Activated CD4-positive, alpha-beta memory T cell treated with anti-CD3 and anti-CD28 coated beads, Interleukin-2, amount 10 ng/mL, durations not matched to agents 7 days and 5 days (primary cell): ENCODE measurements at places on chromosomes 5 and 9. TPM values are rescaled to one million over a fixed set of nuclear protein-coding genes. Genes with fewer than 3 reads are reported as not detected.

GRCh38 chr9:109488351-109488750 lies 9.8 kb downstream of the PTPN3 start:
- DNase-seq: no peak

Gene SPINK6
- total RNA-seq: not detected

DNA sequence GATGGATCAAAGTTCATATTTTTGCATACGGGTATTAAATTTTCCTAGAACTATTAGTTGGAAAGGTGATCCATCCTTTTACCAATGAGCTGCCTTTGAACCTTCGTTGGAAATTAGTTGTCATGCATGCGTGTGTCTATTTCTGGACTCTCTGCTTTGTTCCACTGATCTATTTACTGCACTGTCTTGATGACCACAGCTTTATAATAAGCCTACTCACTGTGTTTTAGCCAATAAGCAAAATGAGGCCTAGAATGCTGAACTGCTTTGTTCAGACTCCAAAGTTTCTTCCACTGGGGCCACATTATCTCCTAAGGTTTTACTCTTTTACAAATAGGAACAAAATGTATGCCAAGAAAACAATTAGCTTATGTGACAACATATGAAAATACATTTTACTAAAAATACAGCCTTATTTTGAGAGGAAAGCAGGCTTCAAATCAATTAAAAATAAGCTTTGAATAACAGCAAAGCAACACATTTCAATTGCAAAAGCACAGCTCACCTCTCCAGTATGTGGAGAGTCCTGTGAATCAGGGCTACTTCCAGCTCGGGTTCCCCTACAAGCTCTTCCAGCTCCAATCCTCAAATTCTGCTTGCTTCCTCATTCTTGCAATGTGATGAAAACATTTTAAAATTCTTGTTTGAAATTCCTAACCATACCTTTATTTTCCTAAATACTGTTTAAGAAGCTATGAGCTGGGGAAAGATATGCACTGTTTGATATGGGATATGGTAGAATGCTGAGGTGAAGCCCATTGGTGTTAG lies 72.0 kb downstream of the RETREG1 start:
- DNase-seq: no peak

DNA sequence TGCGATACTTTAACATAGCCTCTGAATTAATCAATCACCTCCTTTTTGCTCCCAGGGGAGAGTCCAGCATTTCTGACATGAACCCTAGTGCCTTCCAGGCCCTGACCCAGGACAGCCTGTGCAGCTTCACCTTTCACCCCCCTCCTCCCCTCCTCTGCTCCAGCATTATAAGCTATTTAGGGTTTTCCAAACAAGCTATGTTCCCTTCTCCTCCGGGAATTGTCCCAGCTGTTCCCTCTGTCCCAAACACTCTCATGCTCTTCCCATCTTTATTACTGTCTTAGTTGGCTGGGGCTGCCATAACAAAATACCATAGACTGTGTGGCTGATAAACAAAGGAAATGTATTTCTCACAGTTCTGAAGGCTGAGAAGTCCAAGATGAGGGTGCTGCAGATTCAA lies 161.5 kb downstream of the EBF1 start:
- no peak for DNase-seq

Gene CIZ1
- 116 TPM for total RNA-seq

DNA sequence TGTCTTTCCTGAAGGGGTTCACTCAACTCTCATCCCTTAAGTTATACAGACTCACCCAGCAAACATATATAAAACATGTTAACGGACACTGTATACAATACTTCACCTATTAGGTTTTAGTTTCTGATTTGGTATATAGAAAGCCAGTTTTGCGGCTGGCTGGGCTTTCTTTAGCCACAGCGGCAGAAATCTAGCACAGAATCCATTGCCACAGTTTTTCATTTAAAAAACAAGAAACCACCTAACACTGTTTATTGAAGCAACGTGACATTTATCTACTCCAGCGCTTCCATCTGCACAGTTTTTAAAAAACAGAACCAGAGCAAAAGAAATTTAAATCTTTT lies 67.3 kb downstream of the SNX30 start:
- DNase-seq: no peak

Gene NUDT2
- total RNA-seq: 35.0 TPM

- no peak for DNase-seq
Observed at GRCh38 chr5:83547161-83547560, 75.6 kb downstream of the VCAN start.

DNA sequence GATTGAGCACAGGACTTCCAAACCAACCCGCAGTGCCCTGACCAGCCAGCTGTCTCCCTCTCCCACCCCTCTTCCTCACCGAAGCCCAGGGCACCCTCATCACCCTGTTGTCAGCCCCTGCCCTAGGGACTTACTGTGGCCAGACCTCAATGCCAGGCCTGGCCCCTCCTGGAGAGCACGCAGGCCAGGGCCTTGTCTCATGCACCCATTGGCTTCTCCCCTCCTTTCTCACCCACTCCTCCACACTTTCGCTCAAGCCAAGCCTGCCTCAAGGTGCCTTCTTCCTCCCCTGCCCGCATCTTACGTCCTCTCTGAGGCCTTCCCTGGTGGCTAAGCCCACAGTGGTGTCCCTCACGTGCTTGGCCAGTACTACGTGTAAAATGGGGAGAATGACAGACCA lies 33.3 kb upstream of the N4BP3 start:
- no peak for DNase-seq

GRCh38 chr5:127814588-127814973 lies 111.4 kb downstream of the CCDC192 start:
- no peak for DNase-seq

DNA sequence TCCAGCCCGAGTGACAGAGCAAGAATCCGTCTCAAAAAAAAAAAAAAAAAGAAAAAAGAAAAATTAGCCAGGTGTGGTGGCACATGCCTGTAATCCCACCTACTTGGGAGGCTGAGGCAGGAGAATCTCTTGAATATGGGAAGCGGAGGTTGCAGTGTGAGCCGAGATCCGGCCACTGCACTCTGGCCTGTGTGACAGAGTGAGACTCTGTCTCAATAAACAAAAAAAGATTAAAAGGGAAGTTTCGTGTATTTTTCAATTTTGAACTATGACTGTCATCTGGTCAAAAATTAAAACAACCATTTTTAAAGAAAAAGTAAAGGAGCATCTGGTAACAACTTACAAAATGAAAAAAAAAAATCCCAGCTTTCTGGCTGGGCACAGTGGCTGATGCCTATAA lies 36.3 kb upstream of the PLIN2 start:
- no peak for DNase-seq

- DNase-seq: no peak
Observed at GRCh38 chr9:129914051-129914450, 78.8 kb downstream of the USP20 start.

Gene CEP78
- 41.8 TPM for total RNA-seq

DNA sequence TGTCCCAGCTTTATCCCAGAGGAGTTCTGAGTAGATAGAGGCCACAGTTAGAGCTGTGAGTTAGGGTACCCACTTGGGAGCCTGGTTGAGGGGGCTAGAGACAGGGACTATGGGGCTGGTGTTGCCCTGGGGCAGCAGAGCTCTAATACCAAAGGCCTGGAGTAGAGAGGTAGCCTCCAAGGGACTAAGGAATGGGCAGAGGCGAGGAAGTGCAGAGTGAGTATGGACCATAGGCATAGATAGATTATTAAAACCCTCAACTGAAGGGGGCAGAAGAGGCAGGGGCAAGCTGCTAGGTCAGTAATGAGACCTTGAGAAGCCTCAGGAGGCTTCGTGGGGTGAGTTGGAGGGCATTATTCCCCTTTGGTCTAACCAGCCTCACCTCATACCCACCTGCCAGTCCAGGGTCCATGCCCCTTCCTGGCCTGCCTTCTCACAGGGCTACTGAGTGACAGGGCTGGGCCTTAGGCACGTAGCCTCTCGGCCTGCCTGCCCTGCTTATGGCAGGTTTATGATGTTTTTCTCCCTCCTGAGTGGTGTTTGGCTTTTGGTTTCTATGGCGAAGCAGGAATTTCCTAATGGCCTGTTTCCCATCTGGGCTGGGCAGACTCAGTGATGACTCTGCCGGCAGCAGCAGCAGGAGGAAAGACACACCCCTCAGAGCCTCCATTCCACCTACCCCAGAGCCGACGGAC lies 8.0 kb downstream of the PDLIM4 start:
- peak; percentile 10 for DNase-seq

Gene PHF24
- not detected for total RNA-seq

DNA sequence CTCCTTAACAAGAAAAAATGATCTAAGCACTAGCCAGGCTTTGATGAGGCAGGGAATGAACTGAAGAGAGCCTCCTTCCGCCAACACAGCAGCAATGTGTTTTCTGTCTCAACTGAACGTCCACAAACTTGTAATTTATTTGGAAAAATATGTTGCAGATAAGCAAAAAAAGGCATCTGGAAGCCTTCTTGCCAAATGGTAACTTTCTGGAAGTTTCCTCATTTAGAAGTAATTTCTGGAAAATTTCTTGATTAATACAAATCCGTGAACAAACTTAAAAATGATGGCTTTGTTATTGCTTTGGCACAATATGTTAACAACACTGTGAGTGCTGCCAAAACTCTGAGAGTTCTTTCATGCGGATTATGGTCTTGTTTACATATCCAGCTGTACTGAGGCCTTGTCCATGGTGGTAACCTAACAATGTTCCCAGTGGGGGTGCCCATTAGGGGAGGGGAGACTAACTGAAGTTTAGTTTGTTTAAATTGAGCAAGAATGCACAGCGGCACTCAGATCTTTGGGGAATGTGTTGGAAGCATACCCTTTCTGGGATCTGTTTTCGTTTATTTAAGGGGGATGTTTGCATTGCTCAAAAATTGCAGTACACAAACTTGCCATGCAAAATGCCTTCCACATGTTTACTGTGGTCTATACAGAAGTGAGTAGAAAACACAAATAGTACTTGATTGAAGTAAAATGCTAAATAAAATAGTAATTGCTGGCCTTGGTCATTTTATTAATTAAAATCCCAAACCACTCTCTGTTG lies 334.7 kb downstream of the NR2F1-AS1 start:
- no peak for DNase-seq

Gene FOXD4L6
- not detected for total RNA-seq

Gene FST
- not detected for total RNA-seq

DNA sequence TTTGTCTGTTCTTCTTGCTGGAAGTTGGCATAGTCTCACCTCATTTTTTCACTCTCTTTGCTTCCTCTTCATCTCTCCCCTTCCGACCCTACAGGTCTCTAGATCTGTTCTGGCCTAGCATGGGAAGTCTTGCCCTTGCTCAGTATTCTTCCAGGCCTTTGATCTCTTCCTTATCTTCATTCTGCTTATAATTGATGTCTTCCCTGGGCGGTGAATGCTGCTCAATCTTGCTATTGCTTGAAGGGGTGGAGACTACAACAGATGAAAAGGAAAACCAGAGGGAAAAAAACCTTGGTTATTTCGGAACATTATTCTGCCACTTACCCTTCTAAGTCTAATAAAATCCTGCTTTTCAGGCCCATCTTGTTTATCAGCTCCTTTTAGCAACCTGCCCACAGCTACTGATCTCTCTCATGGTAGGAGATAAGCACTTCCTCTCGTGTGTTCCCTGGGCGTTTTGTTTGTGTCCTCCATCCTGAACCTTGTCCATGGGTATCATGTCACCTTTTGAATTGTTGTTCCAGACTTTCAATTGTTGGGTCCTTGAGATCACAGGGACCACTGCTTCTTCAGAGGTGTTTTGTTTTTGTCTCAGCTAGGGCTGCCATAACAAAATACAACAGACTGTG lies 375.6 kb downstream of the ADGRV1 start:
- no peak for DNase-seq

DNA sequence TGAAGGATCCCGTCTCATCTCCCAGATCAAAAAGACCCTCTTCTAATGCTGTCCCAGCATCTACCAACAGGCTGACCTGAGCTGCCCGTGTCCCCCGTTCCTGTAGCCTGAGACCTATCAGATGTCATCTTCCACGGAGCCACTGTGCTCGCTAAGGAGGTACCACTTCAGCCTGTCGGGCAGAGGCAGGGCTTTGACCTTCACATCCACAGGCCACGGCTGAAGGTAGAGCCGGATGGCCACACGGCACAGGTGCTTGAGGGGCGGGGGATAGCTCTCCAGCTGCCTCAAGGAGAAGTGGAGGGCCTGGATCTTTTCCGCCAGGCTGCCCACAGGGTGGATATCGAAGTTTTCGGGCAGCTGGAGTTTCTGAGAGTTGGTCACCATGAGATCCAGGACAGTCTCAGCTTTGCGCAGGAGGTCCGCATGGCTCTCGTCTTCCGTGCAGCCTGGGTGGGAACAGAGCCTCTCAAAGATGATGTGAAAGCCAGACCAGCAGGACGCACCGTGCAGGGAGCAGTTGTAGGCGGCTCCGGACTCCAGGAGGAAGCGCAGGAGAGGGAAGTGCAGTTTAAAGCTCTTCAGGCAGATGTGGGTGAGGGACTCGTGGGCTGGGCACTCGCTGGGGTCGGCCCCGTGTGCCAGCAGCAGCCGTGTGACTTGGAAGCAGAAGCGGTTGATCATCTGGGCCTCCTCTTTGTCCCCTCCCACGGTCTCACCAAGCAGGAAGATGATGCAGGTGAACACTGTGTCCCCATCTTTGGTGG lies 4.1 kb downstream of the ASB6 start:
- DNase-seq: no peak

Gene TEX53
- total RNA-seq: not detected

Gene RIC1
- total RNA-seq: 20.7 TPM

- DNase-seq: peak; percentile 58
Observed at GRCh38 chr9:137077758-137078693, 709 bp downstream of the UAP1L1 start.

Gene SNX24
- total RNA-seq: 9.2 TPM

Gene PLPP7
- not detected for total RNA-seq

Gene SPINK5
- not detected for total RNA-seq

Gene C6
- total RNA-seq: not detected

DNA sequence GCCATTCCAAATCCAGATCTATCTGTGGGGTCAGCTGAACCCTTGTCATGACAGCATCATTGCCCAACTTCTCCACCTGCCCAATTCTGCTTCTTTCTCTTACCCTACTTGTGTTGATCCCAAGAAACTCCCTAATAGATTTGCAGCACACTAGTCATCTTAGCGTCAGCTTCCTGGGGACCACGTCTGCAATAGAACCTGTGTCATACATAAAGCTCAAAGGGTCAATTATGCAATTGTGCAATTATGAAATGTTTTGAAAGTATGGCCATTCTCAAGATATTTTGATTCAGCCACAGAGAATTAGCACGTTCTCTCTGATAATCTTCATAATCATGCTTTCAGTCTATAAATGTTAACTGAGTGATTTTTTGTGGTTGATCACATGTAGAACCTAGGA lies 87.4 kb upstream of the PAPPA start:
- DNase-seq: no peak

DNA sequence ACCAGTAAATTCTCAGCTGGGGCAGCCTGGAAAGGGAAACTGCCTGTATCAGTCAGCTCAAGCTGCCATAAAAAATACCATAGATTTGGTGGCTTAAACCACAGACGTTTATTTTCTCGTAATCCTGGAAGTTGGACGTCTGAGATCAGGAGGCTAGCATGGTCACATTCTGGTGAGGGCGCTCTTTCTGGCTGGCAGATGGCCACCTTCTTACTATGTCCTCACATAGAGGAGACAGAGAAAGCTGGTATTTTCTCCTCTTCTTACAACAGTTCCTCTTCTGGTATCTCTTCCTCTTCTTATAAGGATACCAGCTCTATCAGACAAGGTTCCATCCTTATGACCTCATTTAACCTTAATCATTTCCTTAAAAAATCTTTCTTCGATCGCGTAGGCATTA lies 50.5 kb upstream of the RFX3 start:
- no peak for DNase-seq

Gene PCDHA1
- not detected for total RNA-seq
